ENCODE measurements at places on chromosomes 16 and 17.

DNA sequence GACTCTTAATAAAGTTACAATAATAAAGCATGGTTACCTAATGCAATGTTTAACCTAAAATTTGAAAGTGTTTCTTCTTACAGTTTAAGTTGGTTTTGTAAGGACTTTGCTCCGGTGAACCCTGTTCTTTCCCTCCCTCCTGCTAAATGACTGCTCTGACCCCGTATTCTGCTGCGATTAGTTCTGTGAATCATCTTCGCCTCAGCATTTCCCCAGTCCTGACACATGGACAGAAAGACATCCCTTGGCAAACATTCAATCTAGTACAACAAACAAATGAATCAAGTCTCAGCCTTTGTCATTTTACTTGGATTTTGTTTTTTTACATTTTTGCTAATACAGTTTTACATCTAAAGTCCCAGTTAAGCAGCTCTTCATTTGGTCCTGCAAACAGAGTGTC lies 15.4 kb downstream of the KCNJ2 start:
- no peak for DNase-seq

GRCh38 chr16:84358601-84359295 lies 9.6 kb upstream of the ATP2C2 start:
- no peak for DNase-seq

- DNase-seq = no peak
Observed at GRCh38 chr17:4119299-4119698, 23.5 kb downstream of the ZZEF1 start.

DNA sequence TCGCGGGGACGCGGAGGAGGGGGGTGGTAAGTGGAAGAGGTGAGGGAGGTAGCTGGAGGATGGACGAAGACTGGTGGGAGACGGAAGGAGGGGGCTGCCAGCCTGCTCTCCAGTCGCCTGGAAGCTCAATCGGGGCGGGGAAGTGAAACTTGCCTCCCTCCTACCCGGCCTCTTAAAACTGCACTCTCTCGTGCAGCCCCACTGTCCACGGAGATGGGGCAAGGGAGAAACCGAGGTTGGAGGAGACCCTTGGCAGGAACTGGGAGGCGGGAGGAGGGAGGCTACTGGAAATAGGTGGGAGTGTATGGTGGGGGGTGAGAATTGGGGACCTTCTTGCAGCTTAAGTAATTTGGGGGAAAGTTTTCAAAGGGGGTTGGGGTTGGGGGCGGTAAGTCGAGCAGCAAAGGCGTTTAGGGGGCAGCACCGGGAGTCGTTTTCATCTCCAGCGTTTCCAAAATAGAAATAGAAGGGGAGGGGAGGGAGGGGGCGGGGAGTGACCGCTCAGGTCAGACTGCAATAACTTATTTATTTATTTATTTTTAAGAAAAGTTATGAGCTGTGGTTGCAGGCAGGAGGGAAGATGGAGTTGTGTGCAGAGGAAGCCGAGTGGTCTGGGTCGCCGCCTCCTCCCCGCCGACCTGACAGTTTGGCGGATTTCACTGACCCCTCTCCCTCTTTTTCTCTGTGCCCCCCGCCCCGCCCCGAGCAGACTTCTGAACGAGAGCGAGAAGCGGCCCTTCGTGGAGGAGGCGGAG lies 1.4 kb downstream of the SOX9 start:
- no peak for DNase-seq

DNA sequence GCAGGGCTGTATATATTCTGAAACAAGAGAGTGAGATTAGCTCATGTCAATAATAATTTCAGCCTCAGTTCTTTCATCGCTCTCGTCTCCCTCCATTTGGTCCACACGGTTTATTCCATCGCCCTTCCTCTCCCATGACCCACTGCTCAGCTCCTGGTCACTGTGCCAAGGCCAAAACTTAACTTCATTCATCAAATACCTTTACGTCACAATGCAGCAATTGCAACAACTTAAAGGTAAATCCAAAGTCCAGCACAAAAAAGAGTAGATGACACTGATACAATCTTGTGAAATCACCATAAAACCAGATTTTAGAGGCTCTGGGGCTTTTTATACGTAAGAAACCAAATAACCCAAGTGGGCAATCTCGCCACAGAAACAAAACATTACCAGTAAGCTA lies 72.0 kb downstream of the ANKRD11 start:
- DNase-seq = no peak

- DNase-seq = no peak
Observed at GRCh38 chr16:13902677-13903076, 17.3 kb upstream of the ERCC4 start.

DNA sequence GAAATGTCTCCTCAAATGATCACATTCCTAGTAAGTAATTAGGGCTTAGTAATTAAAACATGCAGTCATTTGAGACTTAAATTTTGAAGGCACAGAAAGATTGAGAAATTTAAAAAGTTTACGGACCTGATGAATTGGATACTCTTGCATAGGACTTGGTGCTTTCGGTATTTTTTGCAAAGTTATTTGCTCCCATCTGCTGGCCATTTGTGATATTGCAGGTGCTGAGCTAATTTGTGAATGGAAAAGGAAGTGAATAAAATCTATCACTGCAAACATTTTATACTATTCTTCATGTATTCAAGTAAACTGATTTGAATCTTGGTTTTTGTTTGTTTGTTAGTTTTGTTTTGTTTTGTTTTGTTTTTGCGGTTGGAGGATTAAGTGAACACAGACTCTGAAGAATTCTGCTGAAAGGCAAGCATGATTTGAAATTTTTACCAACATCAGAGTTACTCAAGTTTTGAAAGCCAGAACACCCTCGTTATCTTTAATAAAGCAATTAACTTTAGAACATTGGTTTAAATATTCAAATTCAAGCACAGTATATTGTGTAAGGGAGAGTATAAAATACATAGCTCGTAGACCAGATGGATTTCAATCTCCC lies 689.5 kb upstream of the RBFOX1 start:
- peak; percentile 48 for DNase-seq

- no peak for DNase-seq
Observed at GRCh38 chr17:59669411-59669810, 37.8 kb downstream of the PTRH2 start.

GRCh38 chr16:29876594-29877249 lies 13.7 kb upstream of the CDIPT start:
- no peak for DNase-seq

GRCh38 chr17:50534222-50534978 lies 1.9 kb downstream of the EPN3 start:
- DNase-seq = no peak

- no peak for DNase-seq
Observed at GRCh38 chr16:66265556-66266141, 100.8 kb upstream of the CDH5 start.

DNA sequence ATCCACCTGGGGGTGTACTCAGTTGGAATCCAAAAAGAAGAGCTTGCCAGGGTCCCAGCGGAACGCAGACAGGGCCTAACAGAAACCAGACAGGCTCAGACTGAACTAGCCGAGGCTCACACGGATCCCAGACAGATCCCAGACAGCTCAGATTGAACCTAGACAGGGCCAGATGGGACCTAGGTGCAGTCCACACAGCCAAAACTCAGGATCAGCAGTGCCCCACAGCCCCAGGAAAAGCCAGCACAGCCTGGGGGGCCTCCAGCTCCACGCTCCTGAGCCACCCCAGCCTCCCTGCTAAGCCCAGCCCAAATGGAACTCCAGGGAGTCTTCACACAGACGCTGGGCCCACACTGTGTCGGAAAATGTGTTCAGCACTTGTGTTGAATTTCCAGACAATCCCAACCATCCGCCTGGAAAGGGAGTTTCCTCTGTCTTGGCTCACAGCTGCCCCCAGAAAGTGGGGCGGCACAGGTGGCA lies 7.5 kb downstream of the STX1B start:
- no peak for DNase-seq

DNA sequence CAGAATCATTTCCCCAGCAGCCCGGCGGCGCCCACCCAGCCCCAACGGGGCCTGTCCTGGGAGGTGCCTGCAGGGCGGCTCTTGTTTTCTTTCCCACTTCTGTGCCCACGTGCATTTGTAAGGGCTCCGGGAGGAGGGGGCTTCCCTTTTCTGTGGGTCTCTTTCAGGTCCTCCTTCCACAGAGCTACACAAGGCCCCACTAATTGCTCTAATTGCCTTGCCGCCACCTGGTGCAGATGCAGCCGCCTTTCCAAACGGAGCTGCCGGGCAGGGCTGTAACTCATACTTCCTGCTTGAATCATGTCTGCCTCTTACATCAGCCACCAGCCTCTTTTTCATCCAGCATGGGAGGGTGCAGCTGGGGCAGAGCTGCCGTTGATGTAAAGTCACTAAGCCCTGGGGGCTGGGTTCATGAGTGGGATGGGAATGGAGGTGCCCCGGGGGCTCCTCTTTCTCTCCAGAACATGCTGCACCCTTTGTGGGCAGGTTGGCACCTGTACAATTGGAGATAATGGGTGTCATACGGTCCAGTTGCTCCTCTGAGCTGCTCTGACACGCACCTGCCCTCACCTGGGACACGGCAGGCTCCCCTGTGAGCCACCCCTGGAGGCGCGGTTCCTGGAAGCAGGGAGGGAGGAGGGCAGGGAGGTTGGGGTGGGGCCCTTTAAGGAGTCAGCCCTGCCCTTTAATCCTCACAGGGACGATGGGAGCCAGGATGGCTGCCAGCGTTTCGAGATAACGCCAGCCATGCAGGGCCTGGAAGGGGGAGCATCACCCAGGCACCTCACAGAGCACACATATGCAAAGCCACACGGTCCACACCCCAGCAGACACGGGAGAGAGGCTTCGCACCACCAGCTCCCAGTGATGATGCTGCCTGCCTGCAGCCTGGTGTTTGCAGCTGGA lies 41.1 kb upstream of the KLHDC4 start:
- peak; percentile 92 for DNase-seq

GRCh38 chr16:86377251-86378022 lies 132.9 kb upstream of the FOXF1 start:
- DNase-seq = no peak

GRCh38 chr16:89786474-89787364 lies 29.7 kb downstream of the FANCA start:
- no peak for DNase-seq

- no peak for DNase-seq
Observed at GRCh38 chr16:26365161-26365940, 673.6 kb downstream of the HS3ST4 start.

GRCh38 chr17:34798581-34798980 lies 162.7 kb downstream of the CCT6B start:
- no peak for DNase-seq

GRCh38 chr16:73064212-73064993 lies 16.5 kb upstream of the ZFHX3 start:
- no peak for DNase-seq
